ENCODE measurements at places on chromosomes 5 and 9. TPM values are rescaled to one million over a fixed set of nuclear protein-coding genes. Genes with fewer than 3 reads are reported as not detected.

F12 gene
- total RNA-seq = 15.9 TPM

ZDHHC11 gene
- total RNA-seq = 15.8 TPM

PCDHGA1 gene
- total RNA-seq = 0.32 TPM

GABRA6 gene
- total RNA-seq = not detected

TNFSF15 gene
- total RNA-seq = 0.11 TPM

OTP gene
- total RNA-seq = 0.09 TPM

BTNL8 gene
- not detected for total RNA-seq

PCDHGA7 gene
- 0.74 TPM for total RNA-seq

RGS14 gene
- 5.4 TPM for total RNA-seq

GZMA gene
- not detected for total RNA-seq

SEMA4D gene
- 4.3 TPM for total RNA-seq

WDR31 gene
- 0.96 TPM for total RNA-seq

ZFP37 gene
- total RNA-seq = 1.4 TPM
